Left ventricle myocardium superior (tissue), 1 donor: ENCODE measurements at places on chromosomes 7 and 10.

GRCh38 chr7:53744403-53744760 is 708.9 kb downstream of the POM121L12 start:
- DNase-seq: no peak

GRCh38 chr10:88848499-88848898 is 3.1 kb downstream of the ANKRD22 start:
- no peak for DNase-seq

DNA sequence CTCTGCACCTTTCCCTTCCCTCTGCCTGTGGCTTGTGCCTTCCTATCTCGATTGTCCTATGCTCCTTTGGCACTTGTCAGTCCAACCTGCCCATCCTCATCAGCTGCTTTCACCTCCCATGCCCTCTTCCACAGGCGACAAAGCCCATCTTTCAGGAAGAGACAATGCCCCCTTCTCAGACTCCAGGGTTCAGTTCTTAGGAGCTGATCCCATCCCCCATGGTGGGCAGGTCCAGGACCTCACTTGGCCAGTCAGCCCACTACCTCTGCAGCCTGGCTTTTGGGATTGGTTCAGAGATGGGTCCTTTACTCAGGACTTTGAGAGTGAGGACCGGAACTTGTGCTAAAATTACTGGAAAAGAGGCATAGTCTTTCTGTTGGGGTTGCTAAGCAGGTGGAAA is 74.0 kb upstream of the NANOS1 start:
- no peak for DNase-seq

DNA sequence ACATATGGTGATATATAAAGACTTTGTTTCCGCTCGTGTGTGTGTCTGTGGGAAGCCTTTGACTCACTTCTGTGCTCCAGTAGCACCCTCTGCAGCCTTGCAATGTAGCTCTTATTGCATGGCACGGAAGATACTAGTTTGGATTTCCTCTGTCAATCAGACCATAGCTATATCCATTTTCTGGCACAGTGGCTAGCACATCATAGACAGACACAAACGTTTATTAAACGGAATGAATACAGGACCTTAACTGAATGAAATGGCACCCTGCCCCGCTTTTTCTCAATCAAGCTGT is 124.0 kb upstream of the PTPN20 start:
- no peak for DNase-seq

GRCh38 chr10:35857860-35858259 is 215.8 kb upstream of the FZD8 start:
- DNase-seq: no peak

DNA sequence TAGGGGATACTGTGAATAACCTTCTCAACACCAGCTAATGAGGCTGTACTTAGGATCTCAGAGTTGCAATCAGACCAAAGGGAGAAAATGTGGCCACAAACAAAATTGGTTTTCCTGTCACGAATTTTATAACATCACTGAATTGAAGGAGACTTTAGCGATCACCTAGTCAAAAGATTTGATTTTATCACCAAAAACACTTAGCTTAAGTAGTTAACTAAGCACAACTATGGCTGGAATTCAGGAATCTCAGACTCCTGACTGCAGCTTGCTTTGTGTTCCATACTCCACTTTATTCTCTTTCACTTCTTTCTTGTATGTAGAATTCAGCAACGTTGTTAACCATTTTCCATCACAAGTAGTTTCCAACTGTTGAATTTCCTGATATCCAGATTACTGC is 152.0 kb downstream of the SLC16A9 start:
- no peak for DNase-seq

- peak; percentile 12 for DNase-seq
Measured at GRCh38 chr10:133133471-133134231, 26.4 kb upstream of the KNDC1 start.

GRCh38 chr10:122699796-122700455 is at the start of gene C10orf120:
TSS of gene C10orf120 (minus strand) at chr10:122699846. CDS start at chr10:122699790, 56 bp downstream.
- no peak for DNase-seq

GRCh38 chr7:7190142-7190541 is 7.8 kb downstream of the C1GALT1 start:
- DNase-seq: no peak

- no peak for DNase-seq
Measured at GRCh38 chr10:22557321-22557720, 157.1 kb downstream of the PIP4K2A start.

DNA sequence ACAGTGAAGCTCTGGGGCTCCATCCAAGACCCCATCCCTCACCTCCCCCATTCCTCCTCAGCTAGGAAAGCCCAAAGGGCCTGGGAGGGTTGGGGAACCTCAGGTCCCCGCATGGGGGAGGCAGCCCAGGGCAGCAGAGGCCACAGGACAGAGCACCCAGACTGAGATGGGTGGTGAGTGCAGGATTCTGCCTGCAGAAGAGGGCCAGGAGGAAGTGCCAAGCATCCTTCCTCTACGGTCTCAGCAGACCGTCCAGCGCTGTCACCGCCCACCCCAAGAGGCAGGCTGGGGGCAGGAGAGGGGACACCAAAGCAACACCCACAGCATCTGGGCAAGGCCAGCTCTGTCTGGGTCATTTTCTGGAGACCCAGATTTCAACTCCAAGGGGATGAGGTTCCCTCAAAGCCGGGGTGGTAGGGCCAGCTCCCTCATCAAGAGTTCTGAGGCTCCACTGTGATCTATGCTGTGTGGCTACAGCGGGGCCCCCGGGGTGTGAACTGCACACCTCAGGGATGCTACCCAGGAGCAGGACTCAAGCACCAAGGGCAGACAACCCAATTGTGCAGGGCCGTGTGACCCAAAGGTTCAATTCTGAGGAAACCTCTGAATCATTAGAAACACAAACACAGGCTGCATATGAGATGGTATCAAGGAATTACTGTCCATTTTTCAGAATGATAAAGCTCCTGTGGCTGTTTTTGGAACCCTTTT is 46.8 kb downstream of the CAMK2B start:
- peak; percentile 9 for DNase-seq

DNA sequence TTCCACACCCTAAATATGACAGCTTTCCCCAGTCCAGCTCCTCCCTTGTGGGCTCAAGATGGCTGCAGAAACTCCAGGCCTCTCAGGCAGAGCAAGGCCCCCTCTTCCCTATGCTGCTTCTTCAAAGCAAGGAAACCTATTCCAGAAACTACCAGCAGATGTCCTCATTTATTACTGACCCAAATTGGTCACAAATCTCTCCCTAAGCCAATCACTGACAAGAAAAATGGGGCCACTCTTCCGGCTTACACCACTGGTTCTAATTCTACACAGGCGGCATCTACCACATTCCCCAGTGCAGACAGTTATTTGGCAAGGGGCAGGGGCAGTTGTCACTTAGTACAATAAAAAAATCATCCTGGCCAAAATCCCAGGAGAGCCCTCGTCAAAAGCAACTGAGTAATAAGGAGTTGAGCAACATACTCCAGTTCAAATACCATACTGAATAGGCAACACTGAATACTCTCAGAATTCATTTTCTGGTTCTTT is 150.4 kb downstream of the SFMBT2 start:
- peak; percentile 64 for DNase-seq

- DNase-seq: no peak
Measured at GRCh38 chr10:128883231-128884032, 583.6 kb upstream of the MGMT start.

DNA sequence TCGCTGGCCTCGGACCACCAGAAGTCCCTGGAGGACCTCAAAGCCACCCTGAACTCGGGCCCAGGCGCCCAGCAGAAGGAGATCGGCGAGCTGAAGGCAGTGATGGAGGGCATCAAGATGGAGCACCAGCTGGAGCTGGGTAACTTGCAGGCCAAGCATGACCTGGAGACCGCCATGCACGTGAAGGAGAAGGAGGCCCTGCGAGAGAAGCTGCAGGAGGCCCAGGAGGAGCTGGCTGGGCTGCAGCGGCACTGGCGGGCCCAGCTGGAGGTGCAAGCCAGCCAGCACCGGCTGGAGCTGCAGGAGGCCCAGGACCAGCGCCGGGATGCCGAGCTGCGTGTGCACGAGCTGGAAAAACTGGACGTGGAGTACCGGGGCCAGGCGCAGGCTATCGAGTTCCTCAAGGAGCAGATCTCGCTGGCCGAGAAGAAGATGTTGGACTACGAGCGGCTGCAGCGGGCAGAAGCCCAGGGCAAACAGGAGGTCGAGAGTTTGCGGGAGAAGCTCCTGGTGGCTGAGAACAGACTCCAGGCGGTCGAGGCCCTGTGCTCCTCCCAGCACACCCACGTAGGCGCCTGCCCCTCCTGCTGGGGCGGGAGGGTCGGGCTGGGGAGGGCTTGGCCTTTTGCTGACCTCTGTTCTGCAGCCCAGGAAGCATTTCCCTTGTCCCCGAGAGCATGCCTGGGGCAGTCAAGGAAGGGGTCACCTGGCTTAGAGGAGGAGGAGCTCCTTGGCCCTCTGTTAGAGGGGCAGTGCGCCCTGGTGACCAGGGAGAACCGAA is 77.3 kb upstream of the GTF2IRD1 start:
- DNase-seq: no peak

- no peak for DNase-seq
Measured at GRCh38 chr7:25549271-25549921, 321.1 kb upstream of the NPVF start.

GRCh38 chr10:116741391-116742351 is 695 bp downstream of the HSPA12A start:
- peak; percentile 63 for DNase-seq

DNA sequence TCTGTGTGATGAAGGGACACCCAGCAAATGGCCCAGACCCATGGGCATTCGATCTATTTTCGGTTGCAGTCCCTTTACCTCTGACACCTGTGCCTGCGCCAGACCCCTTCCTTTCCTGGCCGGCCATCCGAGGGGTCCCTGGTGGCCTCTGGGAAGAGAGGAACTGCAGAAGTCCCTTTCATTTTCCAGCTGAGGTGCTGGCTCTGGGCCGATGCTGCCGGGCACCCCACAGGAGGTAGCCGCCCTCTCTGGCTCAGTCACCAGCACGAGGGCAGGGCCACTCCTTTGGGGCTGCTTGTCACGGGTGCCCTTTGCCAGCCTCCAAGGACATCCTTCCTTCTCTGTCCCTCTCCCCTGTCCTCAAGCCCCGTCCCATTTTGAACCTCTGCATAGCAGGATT is 4.2 kb upstream of the ELN start:
- no peak for DNase-seq

DNA sequence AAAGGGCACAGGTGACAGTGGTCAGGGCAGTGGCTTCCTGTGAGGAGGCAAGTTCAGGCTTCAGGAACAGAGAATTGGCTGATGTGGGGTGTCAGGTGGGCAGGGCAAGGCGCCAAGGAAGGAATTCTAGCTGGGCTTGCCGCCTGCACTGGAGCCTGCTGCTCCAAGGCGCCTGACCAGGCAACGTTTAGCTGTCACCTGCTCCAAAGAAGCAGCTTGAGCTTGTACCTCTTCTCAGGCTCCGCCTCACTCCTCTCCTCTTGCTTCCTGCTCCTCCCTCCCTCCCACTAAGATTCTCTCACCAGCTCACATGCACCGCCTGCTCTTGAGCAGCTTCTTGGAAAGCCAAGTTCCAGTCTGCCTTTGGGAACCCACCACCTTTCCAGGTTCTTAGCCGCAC is 187.4 kb upstream of the GRB10 start:
- DNase-seq: no peak

- no peak for DNase-seq
Measured at GRCh38 chr7:72035266-72035665, 376.9 kb downstream of the CALN1 start.

- DNase-seq: no peak
Measured at GRCh38 chr10:50604809-50605208, 18.9 kb downstream of the SGMS1 start.

DNA sequence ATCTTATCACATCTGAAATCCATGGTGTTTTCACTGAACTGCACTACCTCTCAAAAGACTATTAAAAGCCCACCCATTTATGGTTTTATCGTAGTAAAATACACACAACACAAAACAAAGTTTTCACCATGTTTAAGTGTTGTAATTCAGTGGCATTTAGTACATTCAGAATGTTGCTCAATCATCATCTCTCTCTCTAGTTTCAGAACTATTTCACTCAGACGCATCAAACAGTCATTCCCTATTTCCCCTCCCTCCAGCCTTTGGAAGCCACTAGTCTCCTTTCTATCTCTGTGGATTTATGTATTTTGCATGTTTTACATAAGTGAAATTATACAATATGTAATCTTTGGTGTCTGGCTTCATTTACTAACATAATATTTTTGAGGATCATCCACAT is 332.6 kb downstream of the TNS3 start:
- no peak for DNase-seq

GRCh38 chr7:76244781-76245391 is 43.2 kb downstream of the SRRM3 start:
- DNase-seq: no peak

- DNase-seq: no peak
Measured at GRCh38 chr7:106723398-106723797, 62.4 kb upstream of the CCDC71L start.

DNA sequence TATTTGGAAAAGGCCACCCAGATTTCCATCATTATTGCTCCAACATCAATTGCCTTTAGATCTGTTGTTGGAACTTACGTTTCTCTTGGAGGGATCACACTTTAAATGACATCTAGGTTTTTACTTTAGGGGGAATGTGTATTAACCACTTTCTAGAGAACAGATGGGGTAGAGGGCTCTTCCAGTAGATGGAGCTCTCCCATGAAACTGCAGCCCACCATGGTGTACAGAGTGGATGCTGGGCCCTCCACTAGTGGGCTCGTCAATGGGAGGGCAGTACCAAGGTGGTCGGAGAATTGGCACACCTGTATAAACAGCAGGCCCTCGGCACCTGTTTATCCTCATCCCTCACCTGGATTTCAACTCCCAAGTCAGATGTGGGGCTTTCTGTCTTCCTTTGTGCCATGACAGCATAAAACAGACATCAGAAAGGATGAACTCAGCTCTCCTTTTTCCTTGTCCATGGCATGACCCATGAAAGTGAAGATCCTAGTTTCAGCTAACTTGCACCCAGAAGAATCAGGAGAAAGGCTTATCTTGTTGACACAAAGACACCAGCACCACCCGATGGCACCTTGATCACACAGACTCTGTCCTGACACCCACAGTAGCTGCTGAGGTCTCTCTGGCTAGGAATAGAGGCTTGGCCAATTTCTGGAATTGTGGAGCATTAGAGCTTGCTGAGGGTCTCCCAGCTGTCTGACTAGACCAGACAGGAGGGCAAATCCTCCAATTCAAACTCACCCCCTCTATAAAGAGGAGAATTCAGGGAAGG is 150.5 kb downstream of the CYP26A1 start:
- no peak for DNase-seq

DNA sequence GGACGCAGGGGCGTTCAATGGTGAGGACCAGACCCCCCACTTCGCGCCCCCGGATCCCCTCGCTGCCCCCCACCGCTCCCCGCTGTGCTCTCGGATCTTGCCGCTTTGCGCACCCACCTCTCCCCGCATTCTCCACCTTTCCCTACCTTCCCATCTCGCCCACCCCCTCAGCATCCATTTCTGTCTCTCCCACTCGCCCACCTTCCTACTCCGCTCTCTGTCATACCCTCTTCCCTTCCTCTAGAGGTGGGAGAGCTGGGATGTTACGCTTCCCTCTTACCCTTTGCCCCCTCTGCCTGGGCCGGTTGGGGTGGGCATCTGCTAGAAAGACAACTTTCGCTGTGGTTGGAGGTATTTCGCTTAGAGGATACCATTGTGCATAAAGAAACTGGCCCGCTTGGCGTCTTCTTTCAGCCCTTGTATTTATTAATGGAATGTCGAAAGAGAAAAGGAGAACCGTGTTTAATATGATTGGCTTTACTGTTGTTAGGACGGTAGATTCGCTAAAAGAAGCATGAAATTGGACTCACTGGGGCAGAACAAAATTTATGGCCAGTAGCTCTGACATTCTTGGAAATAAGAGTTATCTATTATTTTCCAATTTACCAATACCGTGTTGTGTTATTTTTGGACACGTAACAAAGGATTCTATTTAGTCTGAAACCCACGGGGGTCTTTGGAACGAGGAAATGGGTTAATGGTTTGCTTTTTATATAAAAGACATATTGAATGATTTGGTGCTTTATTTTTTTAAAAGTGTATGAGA is 873 bp downstream of the PRKAR2B start:
- no peak for DNase-seq

GRCh38 chr10:47022311-47023131 is 111.3 kb downstream of the PTPN20 start:
- peak; percentile 49 for DNase-seq
